ENCODE measurements at places on chromosomes 7 and 10. TPM values are rescaled to one million over a fixed set of nuclear protein-coding genes. Genes with fewer than 3 reads are reported as not detected.

DNA sequence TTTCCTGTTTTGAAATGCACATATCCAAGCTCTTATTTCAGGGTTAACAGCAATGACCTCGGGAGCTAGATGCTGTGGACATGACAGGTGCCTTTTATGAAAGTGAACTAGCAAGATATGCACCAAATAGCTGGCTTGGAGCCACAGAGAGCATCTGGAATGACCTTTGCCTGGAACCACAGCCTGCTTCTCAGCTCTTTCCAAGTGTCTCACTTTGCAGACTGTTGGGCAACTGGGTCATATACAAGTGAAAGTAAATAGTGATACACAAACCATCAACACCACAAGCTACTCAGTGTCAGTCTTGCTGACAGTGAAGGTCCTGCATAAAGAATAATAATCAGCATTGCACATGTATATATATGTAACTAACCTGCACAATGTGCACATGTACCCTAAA lies 183.5 kb downstream of the RNF133 start:
- H3K27ac ChIP-seq, result no peak overlapping the region
- H3K27me3 ChIP-seq, result no peaks in the 10 kb centered on the region
- H3K4me3 ChIP-seq, result no peak overlapping the region
- no peaks in the 10 kb centered on the region for H3K36me3 ChIP-seq

DNA sequence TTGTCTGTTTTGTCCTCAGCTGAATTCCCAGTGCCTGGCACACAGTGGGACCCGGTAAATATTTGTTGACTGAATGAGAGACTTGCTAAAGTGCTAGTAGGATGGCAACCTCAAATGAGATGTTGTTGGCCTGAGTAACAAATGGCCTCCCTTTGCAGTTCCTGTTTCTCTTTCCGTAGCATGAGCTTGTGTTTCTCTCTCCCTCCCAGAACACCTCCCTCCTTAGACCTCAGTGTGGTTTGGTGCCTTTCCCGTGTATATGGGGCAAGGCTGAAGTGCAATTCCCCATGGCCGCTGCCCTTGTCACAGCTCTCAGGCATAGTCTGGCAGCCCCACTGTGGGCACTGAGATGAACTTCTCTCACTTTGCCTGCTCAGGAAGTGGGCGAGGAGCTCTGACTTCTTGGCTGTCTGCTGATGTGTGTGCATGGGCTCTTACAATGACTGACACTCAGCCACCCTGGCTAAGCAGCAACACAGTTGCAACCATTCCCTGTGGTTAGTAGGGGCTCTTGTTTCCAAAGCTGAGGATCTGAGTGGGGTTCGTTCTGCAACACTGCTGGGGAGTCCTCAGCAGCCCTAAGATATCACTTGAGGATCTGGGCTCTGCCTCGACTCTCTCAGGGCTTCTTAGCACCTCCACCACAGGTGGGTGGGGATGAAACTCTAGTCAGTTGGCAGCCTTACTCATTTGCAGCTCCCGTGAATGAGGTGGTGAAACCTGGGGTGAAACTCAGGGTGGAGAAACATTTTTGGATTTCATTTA lies 136.1 kb downstream of the ICA1 start:
- H3K4me1 ChIP-seq, result peaks cover 5% of the 10 kb centered on the region
- peaks cover 39% of the 10 kb centered on the region for H3K36me3 ChIP-seq
- peaks cover 2% of the 10 kb centered on the region for H3K27me3 ChIP-seq
- H3K27ac ChIP-seq, result no peak overlapping the region
- H3K4me3 ChIP-seq, result peak overlapping the region; percentile 1

DNA sequence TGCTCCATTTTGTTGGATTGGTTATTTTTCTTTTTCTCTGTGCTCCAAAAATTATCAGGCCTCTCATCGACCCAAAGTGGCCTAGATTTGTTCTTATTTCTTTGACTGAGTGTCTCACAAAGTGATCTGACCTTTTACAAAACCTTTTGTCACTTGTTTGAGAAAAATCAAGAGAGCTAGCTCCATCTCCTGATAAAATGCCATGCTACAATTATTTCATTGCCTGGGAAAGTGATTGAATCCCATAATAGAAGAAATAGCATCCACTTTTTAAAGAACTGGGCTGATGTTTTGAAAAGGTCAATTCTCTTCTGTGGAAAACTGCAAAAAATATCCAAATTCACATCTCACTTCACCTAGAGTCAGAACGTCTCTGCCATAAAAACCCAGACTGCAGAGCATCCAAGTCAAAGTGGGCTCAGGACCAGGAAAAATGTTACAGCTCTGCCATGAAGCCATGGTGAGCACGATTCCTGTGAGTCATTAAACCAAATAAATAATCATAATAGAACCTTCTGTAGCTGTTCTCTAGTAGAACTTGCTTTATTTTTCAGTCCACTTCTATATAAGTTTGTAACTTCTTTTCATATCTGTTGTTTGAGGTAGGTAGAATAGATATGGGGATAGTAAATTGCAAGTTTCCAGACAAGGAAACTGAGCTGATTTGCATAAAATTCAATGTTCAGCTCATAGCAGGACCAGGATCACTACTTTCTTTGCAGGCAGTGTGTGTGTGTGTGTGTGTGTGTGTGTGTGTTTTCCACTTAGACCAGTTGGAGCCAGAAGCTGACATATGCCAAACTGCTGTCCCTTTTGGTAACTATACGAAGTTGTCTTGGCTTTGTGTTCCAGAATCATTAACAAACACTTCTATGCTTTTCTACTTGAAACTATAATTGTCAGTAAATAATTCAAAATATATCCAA lies 632.5 kb upstream of the ANKRD30A start:
- H3K4me1 ChIP-seq, result peaks cover 6% of the 10 kb centered on the region
- H3K4me3 ChIP-seq, result no peak overlapping the region
- H3K27ac ChIP-seq, result no peak overlapping the region
- no peak for DNase-seq
- H3K36me3 ChIP-seq, result no peaks in the 10 kb centered on the region
- peaks cover 2% of the 10 kb centered on the region for H3K27me3 ChIP-seq

GRCh38 chr10:126674741-126675515 lies 4.4 kb upstream of the C10orf90 start:
- no peak overlapping the region for H3K27ac ChIP-seq
- no peak for DNase-seq
- no peaks in the 10 kb centered on the region for H3K4me1 ChIP-seq
- no peaks in the 10 kb centered on the region for H3K36me3 ChIP-seq

GRCh38 chr10:23283680-23284079 lies 60.9 kb downstream of the C10orf67 start:
- H3K4me3 ChIP-seq, result no peak overlapping the region
- peaks cover 4% of the 10 kb centered on the region for H3K4me1 ChIP-seq
- no peak for DNase-seq
- H3K27me3 ChIP-seq, result peaks cover 2% of the 10 kb centered on the region
- H3K36me3 ChIP-seq, result no peaks in the 10 kb centered on the region

Gene SPDYE2B
- not detected for total RNA-seq

Gene C1GALT1
- total RNA-seq, result 39.7 TPM

Gene GHITM
- 97.8 TPM for total RNA-seq

Gene CLCN1
- total RNA-seq, result not detected

Gene GRID1
- 0.26 TPM for total RNA-seq
